Body of pancreas (tissue), 4 donors: ENCODE measurements at places on chromosomes 6 and 20. TPM values are rescaled to one million over a fixed set of nuclear protein-coding genes. Genes with fewer than 3 reads are reported as not detected.

DNA sequence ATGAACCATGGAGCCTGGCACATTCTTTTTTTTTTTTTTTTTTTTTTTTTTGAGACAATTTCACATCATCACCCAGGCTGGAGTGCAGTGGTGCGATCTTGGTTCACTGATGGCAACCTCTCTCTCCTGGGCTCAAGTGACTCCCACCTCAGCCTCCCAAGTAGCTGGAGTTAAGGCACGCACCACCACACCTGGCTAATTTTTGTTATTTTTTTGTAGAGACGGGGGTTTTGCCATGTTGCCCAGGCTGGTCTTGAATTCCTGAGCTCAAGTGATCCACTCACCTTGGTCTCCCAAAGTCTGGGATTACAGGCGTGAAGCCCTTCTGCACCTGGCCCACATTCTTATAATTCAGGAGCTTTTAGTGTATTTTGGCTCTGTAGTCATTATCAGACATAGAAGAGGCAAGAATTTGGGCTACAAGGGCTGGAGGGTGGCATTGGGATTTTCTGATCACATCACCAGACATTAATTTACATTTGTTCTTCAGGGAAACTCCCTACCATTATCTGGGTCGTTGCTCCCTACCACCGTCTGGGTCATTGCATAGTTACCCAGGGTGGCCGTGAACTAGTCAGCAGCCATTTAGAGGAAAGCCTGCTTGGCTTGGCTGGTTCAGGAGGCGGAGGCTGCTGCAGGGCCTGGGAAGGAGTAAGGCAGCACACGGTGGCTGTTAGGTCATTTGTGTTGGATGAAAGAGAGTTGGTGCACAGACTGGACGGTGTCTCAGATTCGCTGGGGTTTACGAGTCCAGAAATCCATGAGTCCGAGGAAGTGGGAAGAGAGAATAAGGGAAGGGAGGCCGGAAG lies 17.6 kb downstream of the ARID1B start:
- no peak overlapping the region for H3K4me3 ChIP-seq
- no peak for DNase-seq
- no peak overlapping the region for H3K27ac ChIP-seq
- H3K27me3 ChIP-seq = no peaks in the 10 kb centered on the region
- H3K4me1 ChIP-seq = peaks cover 39% of the 10 kb centered on the region

- H3K4me1 ChIP-seq = no peaks in the 10 kb centered on the region
- no peak overlapping the region for H3K4me3 ChIP-seq
Observed at GRCh38 chr6:5712349-5713215, 294.1 kb downstream of the NRN1 start.

- no peak for DNase-seq
- no peaks in the 10 kb centered on the region for H3K27me3 ChIP-seq
- H3K36me3 ChIP-seq = no peaks in the 10 kb centered on the region
- H3K27ac ChIP-seq = no peak overlapping the region
Observed at GRCh38 chr6:19578481-19578880, 258.7 kb upstream of the ID4 start.

GRCh38 chr6:166722785-166723184 lies 95.7 kb upstream of the RPS6KA2 start:
- H3K36me3 ChIP-seq = no peaks in the 10 kb centered on the region
- no peaks in the 10 kb centered on the region for H3K4me1 ChIP-seq
- H3K4me3 ChIP-seq = no peak overlapping the region
- no peak overlapping the region for H3K27ac ChIP-seq
- H3K27me3 ChIP-seq = no peaks in the 10 kb centered on the region
- DNase-seq = no peak

- H3K27ac ChIP-seq = no peak overlapping the region
- no peak overlapping the region for H3K4me3 ChIP-seq
- H3K36me3 ChIP-seq = peaks cover 2% of the 10 kb centered on the region
Observed at GRCh38 chr6:100846276-100846675, 34.9 kb downstream of the ASCC3 start.

The SLC22A16 gene
- not detected for total RNA-seq

The RBBP8NL gene
- 2.3 TPM for total RNA-seq

GRCh38 chr20:5470943-5471342 lies 154.2 kb upstream of the PROKR2 start:
- no peaks in the 10 kb centered on the region for H3K27me3 ChIP-seq
- no peak overlapping the region for H3K27ac ChIP-seq
- H3K4me1 ChIP-seq = peaks cover 11% of the 10 kb centered on the region
- no peak overlapping the region for H3K4me3 ChIP-seq

- no peak overlapping the region for H3K4me3 ChIP-seq
- no peaks in the 10 kb centered on the region for H3K4me1 ChIP-seq
- H3K36me3 ChIP-seq = no peaks in the 10 kb centered on the region
- H3K27me3 ChIP-seq = no peaks in the 10 kb centered on the region
Observed at GRCh38 chr6:14573267-14573666, 455.7 kb downstream of the CD83 start.

DNA sequence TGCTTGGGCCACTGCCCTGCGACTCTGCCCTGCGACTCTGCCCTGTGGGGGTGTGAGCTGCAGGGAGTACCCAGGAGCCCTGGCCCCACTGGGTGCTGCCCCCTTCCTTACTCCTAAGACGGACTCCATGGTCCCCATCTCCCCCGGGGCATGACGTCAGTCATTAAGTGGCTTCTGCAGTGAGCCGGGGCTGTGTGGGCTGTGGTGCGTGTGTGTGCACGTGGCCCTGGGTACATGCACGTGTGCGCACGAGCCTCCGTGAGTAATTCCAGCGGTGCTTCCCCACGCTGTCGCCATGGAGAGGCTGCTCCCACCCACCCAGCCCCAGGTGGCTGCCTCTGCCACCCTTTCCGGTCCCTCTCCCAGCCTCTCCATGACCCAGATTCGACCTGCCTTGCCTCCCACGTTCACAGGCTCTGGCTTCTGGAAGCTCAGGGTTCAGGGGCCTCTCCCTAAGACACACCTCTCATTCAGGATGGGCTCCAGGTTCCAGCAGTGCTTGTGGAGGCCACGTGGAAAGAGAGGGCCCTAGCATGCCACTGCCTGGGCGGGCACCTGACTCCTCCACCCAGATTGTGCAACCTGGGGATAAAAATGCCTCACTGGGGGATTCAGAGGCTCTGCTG lies 88.3 kb downstream of the DLGAP4 start:
- no peak overlapping the region for H3K27ac ChIP-seq
- H3K4me1 ChIP-seq = no peaks in the 10 kb centered on the region
- no peak overlapping the region for H3K4me3 ChIP-seq
- no peak for DNase-seq
- H3K36me3 ChIP-seq = no peaks in the 10 kb centered on the region

The MAP3K5 gene
- 33.7 TPM for total RNA-seq

- H3K27ac ChIP-seq = no peak overlapping the region
- no peaks in the 10 kb centered on the region for H3K36me3 ChIP-seq
- no peaks in the 10 kb centered on the region for H3K27me3 ChIP-seq
- H3K4me1 ChIP-seq = no peaks in the 10 kb centered on the region
- no peak for DNase-seq
Observed at GRCh38 chr6:14771016-14771415, 474.9 kb upstream of the JARID2 start.

The DCDC2 gene
- total RNA-seq = 20.8 TPM

DNA sequence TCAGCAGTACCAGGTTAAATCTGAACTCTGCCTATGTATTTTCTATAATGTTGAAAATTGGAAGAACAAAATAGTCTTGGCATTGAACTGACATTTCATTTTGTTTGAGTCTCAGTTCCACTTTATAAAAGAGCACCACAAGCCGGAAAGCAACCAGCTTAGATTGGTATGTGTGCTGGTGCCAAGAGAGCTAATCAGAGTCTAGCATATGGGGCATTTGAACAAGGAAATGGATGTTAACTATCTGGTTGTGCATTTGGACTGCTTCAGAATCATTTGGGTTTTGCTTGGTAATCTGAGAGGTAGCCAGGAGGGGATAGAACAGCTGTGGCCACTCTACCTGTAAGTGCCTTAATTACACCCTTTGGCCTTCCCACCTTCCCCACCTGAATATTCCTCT lies 184.8 kb downstream of the GRIK2 start:
- H3K4me3 ChIP-seq = no peak overlapping the region
- no peaks in the 10 kb centered on the region for H3K27me3 ChIP-seq
- H3K36me3 ChIP-seq = no peaks in the 10 kb centered on the region
- no peaks in the 10 kb centered on the region for H3K4me1 ChIP-seq
- H3K27ac ChIP-seq = no peak overlapping the region

- peak overlapping the region; percentile 54 for H3K27ac ChIP-seq
- peaks cover 19% of the 10 kb centered on the region for H3K4me1 ChIP-seq
- H3K27me3 ChIP-seq = no peaks in the 10 kb centered on the region
Observed at GRCh38 chr6:134299236-134299635, 18.7 kb downstream of the SGK1 start.

DNA sequence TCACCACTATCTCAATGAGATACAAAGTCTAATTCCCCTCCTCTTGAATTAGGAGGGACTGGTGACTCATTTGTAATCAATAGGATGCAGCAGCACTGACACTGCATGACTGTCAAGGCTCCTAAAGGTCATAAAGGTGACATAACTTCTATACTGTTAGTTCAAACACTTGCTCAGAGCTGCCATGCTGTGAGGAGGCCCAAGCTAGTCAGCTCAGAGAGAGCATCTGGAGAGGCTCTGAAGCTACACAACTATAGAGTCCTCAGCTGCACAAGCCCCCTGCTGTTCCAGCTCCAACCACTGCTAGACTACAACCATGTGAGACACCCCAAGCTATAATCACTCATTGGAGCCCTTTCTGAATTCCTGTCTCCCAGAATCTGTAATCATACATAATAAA lies 17.0 kb upstream of the HEY2 start:
- H3K4me3 ChIP-seq = no peak overlapping the region
- DNase-seq = no peak
- H3K4me1 ChIP-seq = no peaks in the 10 kb centered on the region
- H3K27me3 ChIP-seq = no peaks in the 10 kb centered on the region

GRCh38 chr6:13669476-13669875 lies 42.2 kb downstream of the RANBP9 start:
- no peaks in the 10 kb centered on the region for H3K36me3 ChIP-seq
- H3K27me3 ChIP-seq = no peaks in the 10 kb centered on the region

The GPR6 gene
- total RNA-seq = not detected

DNA sequence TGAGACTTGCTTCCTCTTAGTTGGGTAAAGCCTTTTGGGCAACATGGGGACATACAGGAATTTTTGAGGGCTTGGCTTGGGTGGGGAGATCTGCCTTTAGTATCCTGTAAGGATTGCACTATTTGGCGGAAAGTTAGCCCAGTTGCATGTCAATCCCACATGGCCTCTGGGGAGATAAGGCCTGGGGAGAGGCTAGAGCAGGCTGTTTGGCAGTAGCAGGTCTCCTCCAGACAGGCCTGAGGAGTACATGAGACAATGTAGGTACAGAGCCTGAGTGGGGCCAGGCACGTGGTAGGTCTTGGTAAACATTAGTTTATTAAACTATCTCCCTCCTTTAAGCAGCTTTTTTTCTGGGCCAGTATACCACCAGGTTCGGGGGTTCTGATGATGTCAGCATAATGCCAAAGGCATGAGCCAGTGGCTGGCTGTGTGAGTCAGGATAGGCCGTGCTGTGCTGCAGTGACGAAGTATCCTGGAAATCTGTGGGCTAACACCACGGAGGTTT lies 147.9 kb downstream of the VEGFA start:
- no peaks in the 10 kb centered on the region for H3K27me3 ChIP-seq
- no peak overlapping the region for H3K27ac ChIP-seq
- no peak for DNase-seq
- no peaks in the 10 kb centered on the region for H3K36me3 ChIP-seq
- H3K4me1 ChIP-seq = peaks cover 57% of the 10 kb centered on the region

- H3K27me3 ChIP-seq = no peaks in the 10 kb centered on the region
- no peak overlapping the region for H3K4me3 ChIP-seq
- H3K4me1 ChIP-seq = no peaks in the 10 kb centered on the region
- no peak overlapping the region for H3K27ac ChIP-seq
Observed at GRCh38 chr6:10733151-10733715, 10.4 kb downstream of the TMEM14C start.

The GNRH2 gene
- total RNA-seq = not detected

DNA sequence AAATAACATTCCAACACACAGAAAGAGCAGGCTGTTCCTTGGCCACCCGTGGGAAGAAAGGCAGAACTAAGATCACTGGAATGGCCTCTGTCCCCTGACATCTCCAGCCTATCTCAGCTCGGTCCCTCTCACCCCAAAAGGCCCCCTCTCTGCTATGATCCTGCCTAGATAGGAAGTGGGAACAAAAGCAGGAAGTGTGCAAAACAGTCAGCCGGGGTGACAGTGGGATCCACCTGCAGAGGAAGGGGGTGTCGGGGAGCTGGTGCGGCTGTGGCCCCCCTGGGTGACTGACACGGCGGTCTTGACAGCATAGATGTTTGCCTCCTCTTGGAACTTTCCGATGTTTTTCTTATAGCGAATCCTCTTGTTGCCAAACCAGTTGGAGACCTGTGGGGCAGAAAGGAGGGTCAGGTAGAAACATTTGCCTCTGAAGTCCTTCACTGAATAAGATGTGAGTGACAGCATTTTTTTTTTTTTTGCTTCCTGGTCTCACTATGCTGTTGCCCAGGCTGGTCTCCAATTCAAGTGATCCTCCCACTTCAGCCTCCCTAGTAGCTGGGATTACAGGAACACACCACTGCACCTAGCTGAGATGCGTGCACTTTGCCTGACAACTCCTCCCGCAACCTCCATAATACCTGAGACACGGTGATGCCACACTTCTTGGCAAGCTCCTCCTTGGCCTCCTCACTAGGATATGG lies 2.8 kb downstream of the PBX2 start:
- peaks cover 6% of the 10 kb centered on the region for H3K36me3 ChIP-seq
- no peak for DNase-seq
- no peak overlapping the region for H3K27ac ChIP-seq
- peaks cover 33% of the 10 kb centered on the region for H3K4me1 ChIP-seq
- no peak overlapping the region for H3K4me3 ChIP-seq

DNA sequence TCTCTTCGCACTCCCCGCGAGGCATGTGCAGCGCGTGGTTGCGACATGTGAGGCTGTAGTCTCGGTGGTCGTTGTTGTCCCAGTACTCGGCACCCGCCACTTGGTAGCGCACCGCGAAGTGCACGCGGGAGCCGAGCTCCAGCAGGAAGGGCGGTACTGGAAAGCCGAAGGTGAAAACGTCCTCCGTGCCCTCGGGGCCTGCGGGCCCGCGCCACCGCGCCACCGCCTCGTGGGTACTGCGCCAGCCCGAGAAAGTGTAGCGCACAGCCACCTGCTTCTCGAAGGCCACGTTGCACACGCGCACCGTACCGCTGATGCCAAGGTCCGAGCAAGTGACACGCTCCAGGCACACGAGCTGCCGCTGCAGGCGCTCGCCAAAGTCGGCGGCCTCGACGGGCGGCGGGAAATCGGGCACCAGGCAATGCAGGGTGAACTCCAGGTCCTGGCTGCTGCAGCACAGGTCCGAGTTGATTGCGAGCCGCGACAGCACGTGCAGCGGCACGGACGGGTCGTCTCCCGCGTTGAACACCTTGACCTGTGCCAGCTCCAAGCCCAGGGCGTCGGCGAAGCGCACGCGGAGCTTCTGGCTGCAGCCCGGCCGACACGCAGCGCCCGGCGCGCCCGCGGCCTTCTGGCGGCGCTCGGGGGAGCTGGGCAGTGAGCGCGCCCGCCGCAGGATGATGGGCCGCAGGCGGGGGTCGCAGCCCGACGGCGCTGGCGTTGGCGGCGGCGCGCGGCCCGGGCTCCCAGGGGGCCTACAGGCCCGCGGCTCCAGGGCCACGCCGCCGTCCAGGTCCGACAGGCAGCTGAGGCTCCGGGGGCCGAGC lies 840 bp downstream of the PPP1R3D start:
- peak overlapping the region; percentile 33 for H3K4me3 ChIP-seq
- peak; percentile 21 for DNase-seq
- peaks cover 43% of the 10 kb centered on the region for H3K4me1 ChIP-seq
- peaks cover 2% of the 10 kb centered on the region for H3K36me3 ChIP-seq
- H3K27ac ChIP-seq = peak overlapping the region; percentile 92
- H3K27me3 ChIP-seq = no peaks in the 10 kb centered on the region

GRCh38 chr6:81950877-81951276 lies 198.4 kb upstream of the TENT5A start:
- no peaks in the 10 kb centered on the region for H3K36me3 ChIP-seq
- H3K27ac ChIP-seq = no peak overlapping the region
- DNase-seq = no peak
- H3K27me3 ChIP-seq = no peaks in the 10 kb centered on the region
- no peak overlapping the region for H3K4me3 ChIP-seq
